ENCODE measurements at places on chromosomes 4 and X.

DNA sequence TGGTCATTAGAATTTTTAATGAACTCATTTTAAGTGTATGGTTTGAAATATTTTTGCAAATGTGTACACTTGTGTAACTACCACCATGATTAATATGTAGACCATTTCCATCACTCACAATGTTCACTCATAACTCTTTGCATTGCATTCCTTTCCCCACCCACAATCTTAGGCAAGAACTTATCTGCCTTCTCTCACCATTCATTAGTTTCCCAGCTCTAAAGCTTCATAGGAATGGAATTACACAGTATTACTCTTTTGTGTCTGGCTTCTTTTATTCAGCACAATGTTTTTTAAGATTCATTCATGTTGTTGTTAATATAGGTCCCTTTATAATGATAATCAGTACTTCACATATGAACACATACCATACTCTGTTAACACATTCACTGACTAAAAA lies 106.1 kb downstream of the ARAP2 start:
- no peak overlapping the region for H3K4me3 ChIP-seq
- peaks cover 8% of the 10 kb centered on the region for H3K4me1 ChIP-seq
- no peaks in the 10 kb centered on the region for H3K27me3 ChIP-seq

DNA sequence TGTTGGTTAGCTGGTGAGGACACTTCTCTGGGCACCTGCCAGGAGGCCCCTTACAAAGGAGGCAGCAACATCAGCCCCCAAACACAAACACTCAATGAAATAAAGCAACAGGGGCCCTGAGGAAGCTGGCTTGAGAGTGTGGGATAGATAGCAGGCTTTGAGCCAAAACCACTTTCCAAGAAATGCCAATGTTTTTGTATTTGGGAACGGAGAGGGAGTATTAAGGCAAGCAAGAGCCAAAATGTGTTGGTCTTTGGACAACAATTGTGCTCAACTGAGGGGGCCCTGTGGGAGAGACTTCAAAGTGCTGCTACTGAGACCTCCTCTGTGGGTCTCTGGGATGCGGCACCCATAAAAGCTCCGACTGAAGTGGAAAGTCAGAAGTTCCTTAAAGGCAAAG lies 41.0 kb downstream of the RAI2 start:
- no peaks in the 10 kb centered on the region for H3K4me1 ChIP-seq
- no peaks in the 10 kb centered on the region for H3K27me3 ChIP-seq
- no peak overlapping the region for H3K4me3 ChIP-seq
- no peaks in the 10 kb centered on the region for H3K36me3 ChIP-seq
- DNase-seq: no peak

GRCh38 chrX:51148848-51149247 lies 183.8 kb upstream of the NUDT10 start:
- no peak for DNase-seq
- H3K27me3 ChIP-seq: no peaks in the 10 kb centered on the region
- H3K4me3 ChIP-seq: no peak overlapping the region
- no peaks in the 10 kb centered on the region for H3K4me1 ChIP-seq
- no peaks in the 10 kb centered on the region for H3K36me3 ChIP-seq

- no peak for DNase-seq
- no peaks in the 10 kb centered on the region for H3K36me3 ChIP-seq
- H3K4me3 ChIP-seq: no peak overlapping the region
- H3K4me1 ChIP-seq: no peaks in the 10 kb centered on the region
These were observed 189.9 kb upstream of the PGRMC2 start for GRCh38 chr4:128477540-128477939.

- no peak overlapping the region for H3K27ac ChIP-seq
- H3K4me1 ChIP-seq: peaks cover 3% of the 10 kb centered on the region
- H3K27me3 ChIP-seq: no peaks in the 10 kb centered on the region
- DNase-seq: no peak
These were observed 93.9 kb upstream of the ANKRD50 start for GRCh38 chr4:124806403-124806802.

GRCh38 chr4:40264497-40264896 lies 67.7 kb downstream of the RHOH start:
- no peak overlapping the region for H3K4me3 ChIP-seq
- no peak for DNase-seq
- H3K27me3 ChIP-seq: no peaks in the 10 kb centered on the region

DNA sequence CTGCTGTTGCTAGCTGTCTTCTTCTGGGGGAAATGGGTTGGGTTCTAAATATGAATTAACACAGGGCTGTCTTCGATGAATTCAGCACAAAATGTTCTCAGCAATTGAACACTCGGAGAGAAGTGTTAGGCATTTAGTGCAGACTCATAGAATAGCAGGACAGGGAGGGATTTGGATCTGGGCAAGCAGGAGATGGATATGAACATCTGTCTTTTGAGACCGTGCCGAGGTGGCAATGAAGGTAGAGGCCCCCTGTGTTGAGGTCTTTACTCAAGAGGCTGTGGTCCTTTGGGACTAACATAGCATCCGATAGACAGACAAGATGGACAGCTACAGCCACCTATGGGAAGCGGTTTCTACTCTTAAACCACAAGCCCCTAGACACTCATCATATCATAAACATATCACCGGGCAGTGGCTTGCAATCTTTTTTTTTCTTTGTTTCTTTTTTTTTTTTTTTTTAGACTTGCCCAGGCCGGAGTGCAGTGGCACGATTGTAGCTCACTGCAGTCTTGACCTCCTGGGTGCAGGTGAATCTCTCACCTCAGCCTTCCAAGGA lies 6.7 kb downstream of the CD99 start:
- no peak overlapping the region for H3K4me3 ChIP-seq
- DNase-seq: no peak
- peaks cover 20% of the 10 kb centered on the region for H3K36me3 ChIP-seq
- H3K27ac ChIP-seq: peak overlapping the region; percentile 96
- no peaks in the 10 kb centered on the region for H3K27me3 ChIP-seq

- no peak for DNase-seq
- H3K4me3 ChIP-seq: no peak overlapping the region
- no peaks in the 10 kb centered on the region for H3K27me3 ChIP-seq
- H3K27ac ChIP-seq: no peak overlapping the region
- 0 out of 2 replicates have a peak, but pooled peaks cover 3% of the 10 kb centered on the region for H3K36me3 ChIP-seq
- H3K4me1 ChIP-seq: no peaks in the 10 kb centered on the region
These were observed 73.3 kb downstream of the NCAPG start for GRCh38 chr4:17884063-17884462.

DNA sequence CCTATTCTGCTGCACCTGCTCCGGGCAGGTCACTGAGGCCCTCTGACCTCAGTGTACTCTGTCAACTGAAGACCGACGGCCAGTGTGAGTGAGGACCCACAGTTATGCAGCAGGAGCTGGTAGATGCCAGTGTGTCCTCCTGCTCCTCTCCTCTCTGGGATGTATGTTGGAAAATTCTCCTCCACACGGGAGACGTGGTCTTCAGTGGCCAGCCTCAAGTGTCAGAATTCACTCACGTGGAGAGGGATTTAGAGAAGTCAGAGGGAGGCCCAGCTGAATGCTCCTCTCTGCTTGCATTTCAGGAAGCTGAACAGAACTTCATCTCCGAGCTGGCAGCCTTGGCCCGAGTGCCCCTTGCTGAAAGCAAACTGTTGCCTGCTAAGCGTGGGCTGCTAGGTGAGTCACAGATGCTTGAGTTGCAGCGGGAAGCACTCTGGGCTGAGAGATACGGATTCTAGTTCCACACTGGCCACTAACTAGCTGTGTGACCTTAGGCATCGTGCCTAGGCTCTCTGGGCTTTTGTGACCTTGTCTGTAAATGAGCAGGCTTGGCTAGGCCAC lies 83.6 kb downstream of the CRMP1 start:
- H3K36me3 ChIP-seq: peaks cover 63% of the 10 kb centered on the region
- no peak overlapping the region for H3K27ac ChIP-seq
- DNase-seq: no peak

DNA sequence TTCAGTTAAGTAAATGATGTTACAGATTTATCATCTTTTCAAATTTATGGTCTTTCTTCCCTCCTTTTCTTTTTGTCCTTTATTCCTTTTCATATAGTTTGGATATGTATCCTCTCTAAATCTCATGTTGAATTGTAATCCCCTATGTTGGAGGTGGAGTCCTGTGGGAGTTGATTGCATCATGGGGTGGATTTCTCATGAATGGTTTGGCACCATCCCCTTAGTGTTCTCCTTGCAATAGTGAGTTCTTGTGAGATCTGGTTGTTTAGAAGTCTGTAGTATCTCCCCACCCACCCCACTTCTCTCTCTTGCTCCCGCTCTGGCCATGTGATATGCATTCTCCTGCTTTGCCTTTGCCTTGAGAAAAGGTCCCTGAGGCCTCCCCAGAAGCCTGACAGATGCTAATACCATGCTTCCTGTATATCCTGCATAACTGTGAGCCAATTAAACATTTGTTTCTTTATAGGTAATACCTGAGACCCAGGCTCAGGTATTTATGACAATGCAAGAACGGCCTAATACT lies 236.7 kb downstream of the PRDM5 start:
- no peaks in the 10 kb centered on the region for H3K36me3 ChIP-seq
- H3K4me3 ChIP-seq: no peak overlapping the region
- H3K27me3 ChIP-seq: no peaks in the 10 kb centered on the region
- no peak overlapping the region for H3K27ac ChIP-seq
- no peak for DNase-seq
- no peaks in the 10 kb centered on the region for H3K4me1 ChIP-seq

DNA sequence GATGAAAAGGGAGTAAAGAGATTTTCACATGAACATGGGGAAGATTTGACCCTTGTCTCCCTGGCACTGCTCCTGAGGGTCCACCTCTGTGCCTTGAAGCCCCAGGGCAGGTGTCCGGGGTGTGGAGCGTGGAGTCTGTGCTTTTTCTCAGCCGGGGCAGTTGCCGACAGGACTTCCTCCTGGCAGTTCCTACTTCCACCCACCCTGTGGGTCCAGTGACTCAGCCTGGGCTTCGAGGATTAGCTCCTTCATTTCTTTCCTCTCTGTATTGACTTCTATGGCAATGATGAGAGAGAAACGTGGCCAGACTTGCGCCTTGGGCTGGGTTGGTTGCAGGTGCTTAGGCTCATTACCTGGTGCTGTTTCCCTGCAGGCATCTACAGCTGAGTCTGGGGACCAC lies 35.9 kb upstream of the CLCN4 start:
- no peak overlapping the region for H3K27ac ChIP-seq
- H3K4me1 ChIP-seq: no peaks in the 10 kb centered on the region
- DNase-seq: no peak
- no peak overlapping the region for H3K4me3 ChIP-seq

GRCh38 chr4:76219299-76220055 lies 5.9 kb upstream of the SCARB2 start:
- H3K27ac ChIP-seq: peak overlapping the region; percentile 18
- peaks cover 21% of the 10 kb centered on the region for H3K4me1 ChIP-seq
- no peaks in the 10 kb centered on the region for H3K36me3 ChIP-seq
- H3K4me3 ChIP-seq: no peak overlapping the region
- H3K27me3 ChIP-seq: no peaks in the 10 kb centered on the region

DNA sequence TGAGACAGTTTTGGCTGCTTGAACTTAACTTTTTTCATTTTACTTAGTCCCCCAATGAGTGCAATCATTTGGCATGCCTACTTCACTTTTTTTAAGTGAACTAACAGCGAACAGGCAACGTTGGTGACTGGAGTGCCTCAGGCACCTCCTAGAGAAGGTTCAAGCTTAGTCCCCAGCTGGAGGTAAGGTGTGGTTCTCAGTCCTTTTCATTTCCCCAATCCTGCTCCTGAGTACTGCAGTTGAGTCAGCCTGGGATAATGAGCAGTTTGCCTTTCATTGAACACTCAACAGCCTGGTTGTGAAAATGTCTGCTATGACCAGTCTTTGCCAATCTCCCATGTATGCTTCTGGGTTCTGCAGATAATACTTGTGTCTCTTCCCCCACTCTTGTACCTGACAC lies 109.5 kb downstream of the CDKL5 start:
- H3K36me3 ChIP-seq: no peaks in the 10 kb centered on the region
- H3K4me1 ChIP-seq: no peaks in the 10 kb centered on the region
- no peaks in the 10 kb centered on the region for H3K27me3 ChIP-seq
- H3K4me3 ChIP-seq: no peak overlapping the region

GRCh38 chr4:120704538-120704937 lies 218.0 kb downstream of the PRDM5 start:
- H3K27me3 ChIP-seq: no peaks in the 10 kb centered on the region
- no peak overlapping the region for H3K27ac ChIP-seq
- no peak overlapping the region for H3K4me3 ChIP-seq
- no peak for DNase-seq
- no peaks in the 10 kb centered on the region for H3K4me1 ChIP-seq

DNA sequence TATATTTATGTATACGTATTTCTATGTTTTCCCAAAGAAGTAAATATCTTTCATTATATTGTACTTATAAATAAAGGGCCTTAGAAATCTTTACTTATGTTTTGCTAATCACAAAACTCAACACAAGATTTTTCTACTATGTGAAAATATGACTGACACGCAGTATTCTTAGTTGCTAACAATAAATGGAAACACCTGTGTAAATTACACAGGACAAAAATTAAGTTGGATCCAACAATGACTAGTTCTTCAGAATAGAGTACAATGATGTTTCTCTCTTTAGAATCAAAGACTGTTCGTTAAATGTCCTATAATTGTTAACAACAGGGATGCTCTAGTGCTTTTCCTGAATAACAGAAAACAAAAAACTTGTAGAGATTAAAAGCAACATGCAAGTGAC lies 96.1 kb downstream of the PPP3CA start:
- H3K36me3 ChIP-seq: peaks cover 3% of the 10 kb centered on the region
- H3K4me1 ChIP-seq: no peaks in the 10 kb centered on the region
- H3K4me3 ChIP-seq: no peak overlapping the region
- no peak overlapping the region for H3K27ac ChIP-seq
- no peak for DNase-seq

GRCh38 chrX:10102046-10102704 lies 54.6 kb upstream of the CLCN4 start:
- no peak overlapping the region for H3K27ac ChIP-seq
- no peaks in the 10 kb centered on the region for H3K27me3 ChIP-seq
- no peak overlapping the region for H3K4me3 ChIP-seq
- DNase-seq: no peak

GRCh38 chrX:107579956-107580355 lies 48.4 kb upstream of the PRPS1 start:
- H3K27me3 ChIP-seq: no peaks in the 10 kb centered on the region
- no peak overlapping the region for H3K27ac ChIP-seq
- H3K36me3 ChIP-seq: no peaks in the 10 kb centered on the region
- H3K4me3 ChIP-seq: no peak overlapping the region
- H3K4me1 ChIP-seq: peaks cover 1% of the 10 kb centered on the region

- no peaks in the 10 kb centered on the region for H3K36me3 ChIP-seq
- no peaks in the 10 kb centered on the region for H3K4me1 ChIP-seq
- DNase-seq: no peak
- no peak overlapping the region for H3K27ac ChIP-seq
These were observed 15.4 kb upstream of the PRRG3 start for GRCh38 chrX:151679798-151680402.

DNA sequence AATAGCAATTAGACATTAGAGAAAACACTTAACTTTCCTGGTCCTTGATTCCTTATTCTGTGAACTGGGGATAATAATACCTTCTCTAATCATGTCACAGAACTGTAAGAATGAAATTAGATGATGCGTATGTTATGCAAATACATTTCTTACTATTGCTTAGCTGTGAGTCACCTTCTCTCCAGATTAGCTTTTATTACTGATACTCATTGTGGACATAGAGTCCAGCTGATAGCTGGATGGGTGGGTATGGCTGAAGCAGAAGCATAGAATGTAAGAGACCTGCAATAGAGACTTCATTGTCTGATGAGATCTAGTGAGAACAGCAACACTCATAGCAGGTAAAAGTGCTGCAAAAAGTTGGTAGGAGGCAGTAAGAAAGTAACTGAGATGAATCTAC lies 437.2 kb upstream of the ZFP42 start:
- no peak overlapping the region for H3K4me3 ChIP-seq
- no peaks in the 10 kb centered on the region for H3K27me3 ChIP-seq
- no peak overlapping the region for H3K27ac ChIP-seq
